ENCODE measurements at places on chromosomes 3 and 15.

DNA sequence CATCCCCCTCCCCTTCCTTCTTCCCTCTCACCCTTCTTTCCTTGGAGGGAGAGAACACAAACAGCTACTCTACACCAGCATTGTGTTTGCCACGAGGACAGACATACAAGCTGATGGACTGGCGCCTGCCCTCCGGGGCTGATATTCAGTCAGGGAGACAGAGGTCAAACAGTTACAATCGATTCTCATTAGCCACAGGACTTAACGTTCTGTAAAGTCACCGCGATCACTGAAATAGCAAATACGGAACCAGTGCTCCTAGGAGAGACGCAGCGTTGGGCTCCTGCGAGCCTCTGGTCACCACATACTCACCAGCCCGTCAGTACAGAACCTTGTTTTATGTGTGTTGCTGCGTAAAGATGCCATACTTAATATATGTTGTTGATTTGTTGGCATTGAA, 108.8 kb downstream of the LRRK1 start:
- DNase-seq: no peak

DNA sequence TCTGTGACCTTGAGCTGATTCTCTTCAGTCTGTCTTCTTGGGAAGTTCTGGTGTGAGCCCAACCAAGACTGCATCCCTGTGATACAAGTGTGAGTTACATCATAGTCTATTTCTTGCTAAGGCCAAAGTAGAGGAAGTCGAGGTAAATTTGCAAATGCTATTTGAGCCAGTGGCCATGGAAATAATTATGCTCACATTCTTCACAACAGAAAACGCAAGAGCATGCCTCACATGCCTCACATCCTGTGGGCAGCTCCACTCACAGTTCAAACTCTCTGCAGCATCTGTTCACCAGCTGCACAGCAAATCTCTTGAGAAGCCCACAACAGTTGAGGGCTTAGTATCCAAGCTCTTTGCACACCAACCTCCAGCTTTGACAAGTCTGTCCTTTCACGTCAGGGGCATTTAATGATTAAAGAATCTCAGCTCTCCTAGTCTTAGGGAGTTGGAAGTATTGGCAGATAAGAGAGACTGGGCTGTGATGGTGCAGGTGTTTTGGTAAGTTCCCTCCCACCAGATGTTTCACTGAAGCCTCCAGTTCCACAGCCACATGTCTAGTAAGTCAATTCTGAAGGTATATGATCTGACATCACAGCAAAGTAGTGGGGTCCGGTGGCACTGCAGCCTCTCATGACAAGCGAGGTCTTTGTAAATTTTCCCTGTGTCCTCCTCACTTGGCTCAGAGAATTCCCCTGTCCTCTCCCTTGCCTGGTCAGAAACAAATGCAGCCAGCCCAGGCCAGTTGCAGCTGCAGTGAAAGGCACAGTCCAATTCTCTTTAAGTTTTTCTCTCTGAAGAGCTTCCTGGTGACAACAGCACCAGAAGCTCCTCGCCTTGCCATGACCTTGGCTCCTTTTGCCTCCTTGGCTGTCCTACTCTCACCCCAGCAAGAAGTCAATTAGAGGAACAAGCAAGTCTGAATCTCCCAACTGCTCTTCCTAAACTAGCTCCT, 166.1 kb downstream of the SSR3 start:
- no peak for DNase-seq

DNA sequence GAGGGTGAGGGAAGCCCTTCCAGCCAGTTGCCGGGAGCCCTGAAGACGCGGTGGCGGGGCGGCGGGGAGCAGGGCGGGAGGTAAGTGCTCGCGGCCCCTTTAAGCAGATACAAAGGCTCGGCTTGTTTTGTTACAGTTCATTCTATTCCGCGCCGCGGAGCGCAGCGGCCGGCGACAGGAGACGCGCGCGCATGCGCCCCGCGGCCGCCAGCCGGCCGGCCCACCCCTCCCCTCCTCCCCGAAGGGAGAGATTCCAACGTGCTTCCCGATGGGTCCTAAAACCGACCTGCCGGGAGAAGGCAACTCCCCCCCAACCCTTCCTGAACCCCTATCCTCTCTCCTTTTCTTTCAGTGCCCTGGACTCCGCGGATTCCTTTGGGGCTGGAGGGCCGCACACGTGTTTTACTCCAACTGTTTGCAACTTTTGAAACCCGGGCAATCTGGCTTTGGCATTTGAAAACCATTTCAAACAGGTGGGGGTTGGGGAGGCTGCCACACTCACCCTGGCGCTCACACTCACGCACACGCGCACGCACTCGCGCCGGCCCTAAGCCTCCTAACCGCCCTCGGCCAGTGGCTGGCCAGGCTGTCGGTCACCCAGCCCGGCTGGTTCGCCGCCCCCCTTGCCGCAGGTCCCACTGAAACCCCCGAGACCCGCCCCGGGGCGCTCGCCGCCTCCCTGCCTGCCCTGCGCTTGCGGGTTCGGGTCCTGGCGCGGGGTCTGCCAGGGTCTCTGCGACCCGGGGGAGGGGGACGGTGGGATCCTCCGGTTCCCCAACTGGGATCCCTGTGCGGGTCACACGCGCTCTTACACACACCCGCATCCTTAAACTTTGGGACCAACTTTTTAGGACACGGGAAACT, at the start of gene MAGI1:
TSS of gene MAGI1 (minus strand) at position 193 of the 864 bp plus-strand sequence. CDS start 610 bp downstream, outside the sequence.
- DNase-seq: peak; percentile 83

GRCh38 chr3:128091586-128091985, 32.0 kb downstream of the RUVBL1 start:
- DNase-seq: no peak

- DNase-seq: no peak
These were observed 4.9 kb upstream of the EXOG start for GRCh38 chr3:38491215-38491614.

GRCh38 chr3:56682462-56683121, 473 bp downstream of the TASOR start:
- DNase-seq: peak; percentile 95

- no peak for DNase-seq
These were observed 29.5 kb downstream of the TBC1D2B start for GRCh38 chr15:78047761-78048627.

DNA sequence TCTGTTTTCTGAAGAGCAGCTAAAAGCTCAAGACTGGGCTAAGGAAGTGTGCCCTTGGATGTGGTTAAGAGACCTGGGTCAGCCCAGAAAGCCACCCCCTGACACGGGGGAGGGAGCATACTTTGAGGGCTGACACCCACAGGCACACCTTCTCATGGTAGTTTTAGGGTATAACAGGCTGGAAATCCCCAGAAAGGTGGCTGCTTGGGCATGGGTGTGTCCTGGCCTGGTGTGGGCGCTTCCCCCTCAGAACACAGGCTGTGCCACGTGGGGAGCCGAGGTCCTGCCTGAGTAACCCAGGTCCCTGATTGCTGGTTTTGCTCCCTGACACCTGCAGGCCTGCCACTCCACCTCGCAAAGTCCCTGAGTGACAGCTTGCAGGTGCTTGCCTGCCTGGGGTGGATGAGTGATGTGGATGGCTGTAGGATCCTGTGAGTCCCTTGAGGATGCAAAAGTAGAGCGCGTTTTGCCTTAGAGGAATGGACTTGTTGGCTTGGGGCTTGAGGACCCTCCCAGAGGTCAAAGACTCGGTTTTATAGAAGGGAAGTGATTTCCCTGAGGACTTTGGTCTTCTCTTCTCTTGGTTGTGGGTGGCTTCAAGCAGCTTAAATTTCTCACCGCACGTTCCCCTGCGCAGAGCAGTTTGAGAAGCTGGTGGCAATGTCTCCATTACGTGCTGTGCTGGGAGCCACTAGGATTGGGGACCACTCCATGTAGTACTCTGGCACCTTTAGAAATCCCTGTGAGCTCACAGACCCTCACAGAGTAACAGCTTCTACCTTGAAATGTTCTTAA, 94.4 kb downstream of the DNASE1L3 start:
- no peak for DNase-seq

DNA sequence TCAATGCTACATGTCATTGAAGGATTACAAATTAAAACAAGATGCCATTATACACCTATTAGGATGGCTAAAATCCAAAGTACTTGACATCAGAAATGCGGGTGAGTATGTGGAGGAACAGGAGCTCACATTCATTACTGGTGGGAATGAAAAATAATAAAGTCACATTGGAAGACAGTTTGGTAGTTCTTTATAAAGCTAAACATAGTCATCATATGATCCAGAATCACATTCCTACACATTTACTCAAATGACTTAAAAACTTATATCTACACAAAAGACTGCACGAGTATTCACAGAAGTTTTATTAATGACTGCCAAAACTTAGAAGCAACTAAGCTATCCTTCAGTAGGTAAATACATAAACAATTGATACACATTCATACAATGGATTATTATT, 147.2 kb downstream of the ISL2 start:
- DNase-seq: no peak

- DNase-seq: peak; percentile 18
These were observed 192.2 kb upstream of the TPM1 start for GRCh38 chr15:62850318-62850717.

DNA sequence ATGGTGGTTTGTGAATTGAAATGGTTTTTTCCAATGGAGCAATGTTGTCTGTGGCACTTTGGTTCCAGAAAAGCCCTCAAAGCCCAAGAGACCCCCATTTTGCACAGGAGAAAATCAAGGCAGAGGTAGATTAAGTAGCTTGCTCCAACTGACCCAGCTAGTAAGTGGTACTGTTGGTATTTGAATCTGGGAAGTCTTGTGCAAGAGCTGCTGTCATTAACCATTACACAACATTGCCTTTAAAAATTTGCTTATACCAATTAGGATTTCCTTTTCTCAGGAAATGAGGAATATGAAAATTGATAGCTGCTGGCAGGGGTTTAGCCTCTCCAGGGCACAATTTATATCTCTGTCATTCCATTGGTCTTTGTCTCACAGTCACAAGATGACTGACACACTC, 102.4 kb upstream of the UBE3A start:
- DNase-seq: no peak

GRCh38 chr3:121809249-121809648, 25.6 kb downstream of the IQCB1 start:
- DNase-seq: no peak

DNA sequence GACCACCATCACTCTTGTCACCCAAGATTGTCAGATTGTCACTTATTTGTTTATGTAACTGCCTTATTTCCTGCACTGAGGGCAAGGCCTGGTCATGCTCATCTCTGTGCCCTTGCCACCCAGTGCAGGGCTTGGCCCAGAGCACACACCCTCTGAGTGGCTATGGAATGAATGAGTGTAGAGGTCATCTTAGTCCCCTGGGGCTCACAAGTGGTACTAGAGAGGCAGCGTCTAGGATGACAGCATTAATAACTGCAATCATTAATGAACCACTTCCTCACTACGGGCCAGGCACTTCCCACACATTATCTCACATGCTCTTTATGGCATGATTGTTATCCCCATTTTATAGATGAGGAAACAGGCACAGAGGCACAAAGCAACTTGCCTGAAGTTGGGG, 117.0 kb downstream of the SMAD6 start:
- DNase-seq: no peak

DNA sequence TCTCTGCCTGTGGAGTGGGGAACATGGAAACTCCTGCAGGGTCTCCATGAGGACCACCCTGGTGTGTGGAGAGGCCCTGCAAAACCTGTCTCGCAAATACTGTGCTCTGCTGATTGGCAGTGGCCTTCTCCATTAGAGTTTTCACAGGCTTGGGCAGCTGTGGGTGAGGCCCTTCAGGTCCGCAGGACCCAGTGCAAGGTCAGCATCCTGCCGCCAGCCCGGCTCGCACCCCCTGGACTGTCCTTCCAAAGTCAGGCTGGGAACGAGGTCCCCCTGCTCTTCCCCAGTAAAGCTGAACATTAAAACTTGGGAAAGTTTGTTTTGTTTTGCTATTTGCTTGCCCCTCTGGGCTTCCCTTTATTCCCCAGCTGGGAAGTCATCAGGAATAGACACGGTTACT, 85.0 kb upstream of the PLXNA1 start:
- DNase-seq: no peak

- peak; percentile 30 for DNase-seq
These were observed 932 bp downstream of the ARL8B start for GRCh38 chr3:5122741-5123706.

GRCh38 chr3:13895155-13896105, 15.6 kb upstream of the WNT7A start:
- peak; percentile 92 for DNase-seq

DNA sequence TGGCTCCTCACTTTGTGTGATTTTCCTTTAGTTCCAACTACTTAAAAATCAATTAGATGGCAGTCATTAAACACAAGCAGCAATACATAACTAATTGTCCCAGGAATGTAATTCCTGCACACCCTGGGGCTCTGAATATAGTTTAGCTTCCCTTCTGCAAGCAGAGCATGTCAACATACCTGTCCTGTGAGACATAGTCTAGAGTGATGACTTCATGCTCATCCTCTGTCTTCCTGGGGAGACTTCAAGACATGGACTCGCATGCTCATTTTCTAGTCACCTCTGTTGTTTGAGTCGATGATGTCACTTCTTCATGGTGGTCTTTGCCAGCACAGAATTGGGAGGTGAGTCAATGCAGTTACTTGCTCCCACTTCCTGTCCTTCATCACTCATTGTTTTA, 15.7 kb downstream of the C3orf52 start:
- DNase-seq: no peak

DNA sequence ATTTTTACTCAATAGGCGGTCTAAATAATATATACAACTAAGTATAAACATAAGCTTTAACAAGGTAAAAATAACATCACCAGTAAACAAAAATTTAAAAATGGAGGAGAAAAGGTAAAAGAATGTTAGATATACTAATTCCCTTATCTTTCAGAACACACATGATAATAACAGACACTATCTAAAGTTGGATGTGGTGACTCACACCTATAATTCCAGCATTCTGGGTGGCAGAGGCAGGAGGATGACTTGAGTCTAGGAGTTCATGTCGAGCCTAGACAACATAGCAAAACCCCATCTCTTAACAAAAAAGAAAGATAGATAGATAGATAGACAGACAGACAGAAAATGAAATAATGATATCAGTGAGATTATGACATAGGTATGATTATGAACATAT, 85.1 kb downstream of the STAG1 start:
- no peak for DNase-seq

- DNase-seq: no peak
These were observed 118.1 kb downstream of the LRRK1 start for GRCh38 chr15:101037090-101037830.

GRCh38 chr3:64716110-64716710, 28.4 kb upstream of the ADAMTS9 start:
- DNase-seq: no peak

- DNase-seq: no peak
These were observed 66.6 kb downstream of the GAP43 start for GRCh38 chr3:115689928-115690327.

GRCh38 chr15:68497206-68497910, 65.4 kb upstream of the ITGA11 start:
- DNase-seq: no peak

DNA sequence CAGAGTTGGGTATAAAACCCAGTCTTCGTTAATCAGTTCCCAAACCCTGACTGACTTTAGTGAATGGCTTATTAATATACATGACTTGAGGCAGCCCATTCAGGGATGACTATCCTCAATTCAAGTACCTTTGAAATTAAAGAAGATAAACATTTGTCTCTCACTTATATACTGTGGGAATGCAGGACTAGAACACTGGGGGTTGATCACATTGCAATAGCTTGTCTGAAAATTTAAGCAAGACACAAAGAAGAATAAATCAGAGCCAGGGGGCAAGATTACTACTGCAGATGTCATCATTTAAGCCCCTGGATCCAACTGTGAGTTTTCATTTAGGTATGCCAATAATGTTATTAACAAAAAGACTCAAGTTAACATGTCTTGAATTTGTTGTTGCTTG, 647.7 kb downstream of the ZPLD1 start:
- no peak for DNase-seq

GRCh38 chr3:67719333-67719732, 64.9 kb upstream of the SUCLG2 start:
- DNase-seq: no peak

All from posterior cingulate gyrus (tissue), 11 donors.